ENCODE measurements at places on chromosomes 12 and 14.

DNA sequence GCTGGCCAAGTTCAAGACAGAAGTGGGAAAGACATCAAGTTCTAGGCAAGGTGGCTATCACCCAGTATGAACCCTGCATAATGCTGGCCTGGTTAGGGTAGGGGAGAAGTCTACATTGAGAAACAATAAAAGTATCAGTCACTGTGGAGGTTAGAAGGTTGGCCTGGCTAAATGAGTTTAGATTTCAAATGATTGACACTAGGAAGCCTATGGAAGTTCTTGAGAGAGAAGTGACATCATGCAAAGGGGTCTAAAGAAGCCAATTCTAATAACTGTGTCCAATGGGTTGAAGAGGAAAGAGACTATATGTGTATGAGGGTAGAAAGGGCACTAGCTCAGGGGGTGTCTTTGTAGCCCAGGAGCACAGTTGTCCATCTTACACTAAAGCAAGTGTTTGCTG is 98.5 kb upstream of the MBIP start:
- DNase-seq: no peak

- no peak for DNase-seq
Observed at GRCh38 chr12:44357494-44357893, 518.6 kb downstream of the NELL2 start.

DNA sequence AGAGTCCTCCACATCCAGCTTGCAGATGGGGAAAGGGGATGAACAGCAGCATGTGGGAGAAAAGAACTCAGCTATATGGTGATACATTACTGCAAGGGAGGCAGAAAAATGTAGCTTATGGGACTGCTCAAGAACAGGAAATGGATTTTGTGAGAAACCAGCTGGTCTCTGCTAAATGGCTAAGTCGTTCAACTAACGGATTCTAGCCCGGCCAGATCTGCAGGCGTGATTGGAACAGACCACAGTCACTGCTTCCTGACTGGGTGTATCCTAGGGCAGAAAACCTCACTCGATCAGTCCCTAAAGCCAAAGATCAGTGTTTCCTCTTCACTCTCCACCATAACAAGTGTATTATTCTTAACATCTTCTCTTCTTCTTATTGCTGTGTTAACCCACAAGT is 8.1 kb upstream of the PTGDR start:
- no peak for DNase-seq

GRCh38 chr12:19450362-19450761 is 11.1 kb downstream of the AEBP2 start:
- no peak for DNase-seq

- DNase-seq: no peak
Observed at GRCh38 chr12:44101475-44101874, 265.6 kb downstream of the TMEM117 start.

DNA sequence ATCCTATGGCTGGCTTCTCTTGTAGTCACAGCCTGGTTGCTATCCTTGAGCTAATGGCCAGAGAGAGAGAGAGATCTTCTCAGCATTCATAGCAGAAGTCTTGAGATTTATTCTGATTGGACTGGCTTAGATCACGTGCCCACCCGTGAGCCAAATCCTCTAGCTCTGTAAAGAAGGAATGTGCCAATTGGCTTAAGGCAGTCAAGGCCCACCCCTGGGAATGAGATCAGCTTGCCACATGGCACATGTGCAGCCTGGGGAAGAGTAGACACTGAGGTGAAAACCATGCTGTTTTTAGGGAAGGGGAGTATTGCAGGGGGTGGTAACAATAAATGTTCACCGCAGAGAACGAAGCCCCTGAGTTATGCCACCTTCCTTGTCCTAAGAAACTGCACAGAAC is 36.3 kb downstream of the PLEKHG7 start:
- no peak for DNase-seq

- no peak for DNase-seq
Observed at GRCh38 chr12:125053821-125054220, 11.4 kb upstream of the AACS start.

DNA sequence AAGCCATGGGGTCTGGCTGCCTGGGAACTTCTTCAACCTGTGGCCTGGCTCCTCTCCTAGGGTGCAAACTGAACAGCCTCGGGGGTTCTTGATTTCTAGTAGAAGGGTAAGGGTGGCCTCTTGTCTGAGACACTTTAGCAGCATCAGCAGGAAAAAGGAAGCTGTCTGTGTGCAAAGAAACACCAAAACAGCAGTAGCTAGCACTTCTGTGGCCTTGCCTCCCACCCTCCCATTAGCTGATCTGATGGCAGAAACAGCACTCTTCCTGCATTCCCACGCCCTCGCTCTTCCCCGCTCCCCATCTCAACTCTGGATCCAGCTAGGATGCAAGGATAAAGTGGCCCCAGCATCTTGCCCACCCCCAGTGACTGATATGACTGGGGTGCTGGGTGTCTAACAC is 20.7 kb downstream of the SLC7A8 start:
- DNase-seq: peak; percentile 47
